NCI-H460 (cell line): ENCODE measurements at places on chromosomes 3 and 15. TPM values are rescaled to one million over a fixed set of nuclear protein-coding genes. Genes with fewer than 3 reads are reported as not detected.

- no peak for DNase-seq
Measured at GRCh38 chr15:94858920-94859319, 627.6 kb downstream of the MCTP2 start.

DNA sequence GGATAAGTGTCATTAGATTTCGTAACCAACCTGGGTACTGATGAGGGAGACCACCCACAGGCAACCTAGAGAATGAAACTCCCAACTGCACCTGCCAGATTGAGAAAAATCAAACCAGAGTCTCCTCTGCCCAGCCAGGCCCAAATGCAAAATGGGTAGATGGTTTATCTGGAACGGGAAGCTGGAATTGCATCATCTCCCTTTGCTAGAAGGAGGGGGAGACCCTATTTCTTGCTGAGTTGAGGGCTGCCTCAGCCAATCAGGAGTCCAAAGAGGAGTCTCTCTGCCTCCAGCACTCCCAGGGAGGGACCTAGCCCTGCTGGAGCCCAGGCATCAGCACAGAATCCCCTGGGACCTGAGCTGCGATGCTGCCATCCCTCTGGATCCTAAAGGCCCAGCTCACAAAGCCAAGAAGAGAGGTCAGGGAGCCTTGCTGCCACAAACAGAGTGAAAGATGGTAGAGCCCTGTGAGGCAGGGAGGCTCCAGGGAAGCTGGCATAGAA is 8.1 kb downstream of the RMDN3 start:
- no peak for DNase-seq

- DNase-seq, result no peak
Measured at GRCh38 chr3:179560791-179561190, 1.9 kb upstream of the ACTL6A start.

DNA sequence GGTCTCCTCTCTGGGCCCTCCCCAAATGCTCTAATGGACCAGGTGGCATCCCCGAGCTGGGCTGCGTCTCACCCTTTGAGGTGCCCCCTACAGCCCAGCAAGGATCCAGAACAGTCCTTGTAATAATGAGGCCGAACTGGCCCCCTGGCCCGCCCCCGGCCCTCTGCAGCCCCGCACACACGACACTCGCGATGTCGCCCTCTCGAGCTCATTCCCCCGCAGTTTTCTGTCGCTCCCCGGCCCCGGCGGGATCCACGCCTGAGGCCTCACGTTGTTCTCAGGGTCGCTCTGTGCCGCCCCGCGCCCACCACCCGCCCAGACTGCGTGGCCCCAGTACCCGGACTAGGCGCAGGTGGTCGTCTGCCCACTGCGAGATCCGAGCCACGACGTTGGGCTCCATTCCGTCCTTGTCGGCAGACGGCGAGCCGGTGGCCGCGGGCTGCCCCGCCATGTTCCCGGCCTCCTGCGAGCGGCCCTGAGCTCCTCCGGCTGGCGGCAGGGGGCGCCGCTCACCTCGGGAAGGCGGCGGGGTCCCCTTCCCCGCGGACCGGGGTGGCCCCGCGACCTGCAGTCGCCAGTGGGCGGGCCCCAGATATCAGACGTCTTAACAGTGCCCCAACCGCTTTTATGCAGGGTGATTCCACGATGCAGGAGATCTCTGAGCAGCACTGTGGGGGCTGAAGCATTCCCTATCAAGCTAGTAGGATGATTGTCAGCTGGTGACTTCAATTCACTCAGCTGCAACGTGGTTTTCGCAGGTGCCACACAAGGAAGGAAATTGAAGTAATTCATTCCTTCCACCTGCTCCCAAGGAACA is at the start of gene C3orf33:
TSS of gene C3orf33 (minus strand) at position 477 of the 817 bp plus-strand sequence. CDS start at position 451, 26 bp downstream.
- DNase-seq, result peak; percentile 39

- peak; percentile 19 for DNase-seq
Measured at GRCh38 chr15:90665288-90666134, 51.6 kb upstream of the BLM start.

- DNase-seq, result no peak
Measured at GRCh38 chr3:3631114-3631513, 168.1 kb upstream of the LRRN1 start.

DNA sequence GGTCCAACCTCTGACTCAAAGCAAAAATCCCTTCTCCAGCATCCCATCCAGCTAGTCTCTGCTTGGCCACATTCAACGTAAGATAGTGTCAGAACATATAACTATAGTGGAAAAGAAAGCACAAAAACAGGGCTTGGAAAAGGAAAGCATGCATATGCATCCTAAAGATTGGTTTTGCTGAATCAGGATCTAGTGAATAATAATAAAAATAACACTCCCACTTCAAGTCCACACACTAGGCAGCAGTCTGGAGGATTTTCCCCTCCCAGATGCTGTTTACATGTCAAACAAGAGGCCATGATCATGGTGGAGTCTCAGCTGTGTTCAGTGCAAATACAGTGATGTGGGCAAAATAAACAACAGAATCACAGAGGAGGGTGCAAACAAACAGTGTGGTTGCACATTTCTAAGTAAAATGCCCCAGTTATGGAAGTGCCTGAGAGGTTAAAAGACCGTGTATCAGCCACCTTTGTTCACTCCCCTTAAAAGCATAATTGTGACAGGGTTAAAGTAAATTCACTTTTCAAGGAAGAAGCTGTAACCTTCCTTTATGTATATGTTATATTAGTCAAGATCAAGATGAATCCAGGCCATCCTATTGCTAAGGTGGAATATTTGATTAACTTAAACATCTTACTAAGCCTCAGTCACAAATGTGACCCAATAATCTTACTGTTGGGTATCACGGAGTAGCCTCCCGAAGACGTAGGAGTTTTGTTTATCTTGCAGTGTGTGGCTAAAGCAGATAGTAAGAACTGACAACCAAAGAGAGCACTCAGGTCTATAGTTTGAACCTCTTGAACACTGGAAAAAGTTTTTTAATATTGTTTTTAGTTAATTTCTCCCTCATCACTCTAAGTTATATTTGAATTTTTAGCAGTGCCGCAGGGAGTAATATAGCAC is 424.5 kb downstream of the SOX2 start:
- DNase-seq, result no peak

GRCh38 chr3:190205739-190206138 is 85.0 kb upstream of the P3H2 start:
- DNase-seq, result peak; percentile 54

GRCh38 chr3:15380980-15381890 is 46.1 kb downstream of the METTL6 start:
- DNase-seq, result no peak

Gene KIF9
- total RNA-seq, result 7.0 and 13.1 TPM in 2 replicates

Gene CCDC191
- 1.7 and 2.2 TPM in 2 replicates for total RNA-seq

GRCh38 chr3:184155644-184156521 is 706 bp downstream of the DVL3 start:
- no peak for DNase-seq

Gene NME9
- total RNA-seq, result not detected in 2 replicates

Gene KLHL6
- total RNA-seq, result not detected in 2 replicates

Gene CFAP161
- not detected in 2 replicates for total RNA-seq
